Activated T-helper 1 cell treated with anti-CD3 and anti-CD28 coated beads, Interleukin-2, amount 50 U/mL, for 16 hours (primary cell): ENCODE measurements at places on chromosomes 5 and 9.

DNA sequence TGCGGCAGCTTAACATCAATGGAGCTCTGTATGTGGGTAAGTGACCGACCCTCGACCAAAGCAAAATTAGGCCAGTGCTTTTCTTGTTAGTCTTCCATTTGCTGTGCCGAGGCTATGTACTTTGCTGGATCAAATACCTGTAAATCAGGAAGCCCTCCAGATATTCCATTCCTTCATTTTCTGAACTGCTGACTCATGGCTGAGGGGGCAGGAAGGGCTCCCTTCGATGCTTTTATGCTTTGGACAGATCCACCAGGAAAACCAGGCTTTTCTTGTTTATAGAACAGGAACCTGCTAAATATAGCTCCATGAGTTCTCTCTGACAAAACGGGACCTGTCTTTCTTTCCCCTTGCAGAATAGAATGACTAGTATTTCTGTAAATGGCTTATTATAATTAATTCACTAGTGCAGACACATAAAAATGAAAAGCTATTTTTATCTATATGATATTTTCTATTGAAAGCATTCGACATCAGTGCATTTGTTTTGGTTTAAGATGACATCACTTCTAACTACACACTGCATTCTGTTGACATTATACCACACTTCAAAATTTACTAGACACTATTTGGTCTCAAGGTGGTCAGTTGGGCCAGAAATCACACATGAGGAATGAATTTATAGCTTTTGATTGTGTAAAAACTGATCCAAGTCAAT, 93.3 kb downstream of the LIFR start:
- no peak for DNase-seq

GRCh38 chr9:81079055-81079454, 610.3 kb downstream of the TLE1 start:
- DNase-seq, result no peak

- DNase-seq, result no peak
Observed at GRCh38 chr9:135016037-135016640, 71.3 kb upstream of the OLFM1 start.

GRCh38 chr9:12094046-12094445, 599.1 kb upstream of the TYRP1 start:
- no peak for DNase-seq

DNA sequence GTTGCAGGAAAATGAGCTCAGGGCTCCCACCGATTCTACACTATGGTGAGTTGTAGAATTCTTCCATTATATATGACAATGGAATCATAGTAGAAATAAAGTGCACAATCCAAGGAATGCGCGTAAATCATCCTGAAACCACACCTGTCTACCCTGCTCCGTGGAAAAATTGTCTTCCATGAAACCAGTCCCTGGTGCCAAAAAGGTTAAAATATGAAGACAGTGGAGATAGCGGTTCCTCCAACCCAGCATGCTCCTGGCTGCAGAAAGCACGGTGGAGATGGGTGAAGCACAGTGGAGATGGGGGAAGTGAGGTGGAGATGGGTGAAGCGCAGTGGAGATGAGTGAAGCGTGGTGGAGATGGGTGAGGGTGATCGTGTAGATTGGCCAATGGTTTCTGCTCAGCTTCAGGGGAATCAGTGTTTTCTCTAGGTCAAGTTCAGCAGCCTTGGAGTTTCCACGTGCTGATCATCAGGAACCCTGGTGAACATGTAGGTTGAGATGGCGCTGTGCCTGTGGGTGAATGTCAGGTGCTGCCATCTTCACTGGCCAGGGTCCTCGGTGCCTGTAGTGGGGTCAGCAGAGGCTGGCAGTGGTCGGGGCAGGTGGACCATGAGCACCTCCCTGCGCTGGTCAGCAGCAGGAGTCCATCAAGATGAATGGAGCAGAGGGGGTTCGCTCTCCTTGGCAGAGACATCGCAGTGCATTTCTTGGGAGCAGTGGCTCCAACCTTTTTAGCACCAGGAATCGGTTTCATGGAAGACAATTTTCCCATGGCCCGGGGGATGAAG, 20.3 kb downstream of the PAEP start:
- no peak for DNase-seq

DNA sequence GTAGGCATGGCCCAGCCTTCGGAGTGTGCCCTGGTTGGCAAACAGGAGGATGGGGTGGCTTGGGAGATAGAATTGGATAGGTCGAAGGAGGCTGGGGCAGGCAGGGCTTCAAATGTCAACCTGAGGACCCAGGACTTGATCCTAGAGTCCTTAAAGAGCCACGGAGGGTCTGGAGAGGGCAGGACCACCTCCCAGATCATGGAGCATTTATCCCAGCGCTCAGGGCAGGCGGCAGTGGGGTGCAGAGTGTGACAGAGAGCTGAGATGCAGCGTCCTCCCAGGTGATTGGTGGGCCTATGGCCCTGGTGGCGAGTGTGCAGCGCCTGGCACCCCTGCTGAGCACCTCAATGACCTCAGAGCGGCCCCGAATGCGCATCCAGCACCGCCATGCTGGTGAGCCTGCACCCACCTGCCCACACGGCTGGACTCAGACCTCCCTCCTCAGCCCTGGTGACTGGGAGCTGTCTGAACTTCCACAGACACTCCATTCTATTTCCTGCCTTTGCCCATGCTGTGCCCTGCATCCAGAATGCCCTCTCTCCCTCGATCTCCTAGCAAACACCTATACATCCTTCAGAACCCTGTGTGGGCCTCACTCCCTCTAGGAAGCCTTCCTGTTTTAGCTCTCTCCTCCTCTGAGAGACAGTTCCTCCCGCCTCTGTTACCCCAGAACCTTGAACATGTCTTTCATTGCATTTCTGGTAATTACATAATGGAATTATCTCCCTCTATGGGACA, 6.3 kb downstream of the ADGRD2 start:
- DNase-seq, result no peak

DNA sequence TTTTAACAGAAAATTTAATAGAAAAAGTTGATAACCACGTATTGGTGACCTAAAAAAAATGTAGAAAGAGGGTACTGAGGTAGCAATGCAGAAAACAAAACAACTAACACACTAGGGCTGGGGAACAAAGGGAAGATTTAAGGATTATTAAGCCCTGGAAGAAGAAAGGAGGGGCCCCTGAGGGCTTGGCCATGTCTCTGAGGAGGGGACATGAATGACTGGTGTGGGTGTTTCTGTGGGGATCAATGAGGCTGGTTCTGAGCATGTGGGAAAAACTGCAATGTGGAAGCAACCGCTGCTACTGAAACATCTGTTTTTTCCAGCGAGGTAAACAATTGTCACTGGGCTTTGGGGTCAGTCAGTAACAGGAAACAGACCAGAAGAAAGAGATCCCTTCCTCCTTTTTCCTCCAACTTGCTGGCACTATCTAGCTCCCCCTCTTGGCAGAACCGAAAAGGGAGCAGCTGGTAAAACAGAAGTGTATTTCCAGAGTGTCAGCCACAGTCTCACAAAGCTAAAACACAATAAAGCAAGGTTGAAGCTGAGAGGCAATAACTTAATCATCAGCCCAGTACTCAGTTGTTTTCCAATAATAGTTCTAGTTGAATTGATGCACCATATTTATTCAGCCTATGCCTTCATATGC, 48.3 kb downstream of the ATPSCKMT start:
- DNase-seq, result no peak

GRCh38 chr5:137486707-137487106, 12.4 kb downstream of the SPOCK1 start:
- DNase-seq, result no peak

DNA sequence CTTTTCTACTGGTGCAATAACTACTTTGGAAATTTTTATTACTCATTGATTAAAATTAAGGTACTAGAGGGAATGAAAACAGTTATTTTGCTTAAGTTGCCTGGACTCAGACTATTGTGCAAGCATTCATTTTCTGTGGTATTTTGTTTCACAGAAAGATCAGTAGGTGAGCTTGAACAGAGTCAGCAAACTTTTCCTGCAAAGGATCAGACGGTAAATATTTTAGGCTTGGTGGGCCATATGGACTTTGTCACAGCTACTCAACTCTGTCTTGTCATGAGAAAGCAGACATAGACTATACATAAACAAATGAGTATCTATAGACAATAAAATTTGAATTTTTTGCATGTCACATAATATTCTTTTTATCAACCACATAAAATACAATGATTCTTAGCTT, 1036.4 kb downstream of the NR2F1-AS1 start:
- DNase-seq, result no peak

DNA sequence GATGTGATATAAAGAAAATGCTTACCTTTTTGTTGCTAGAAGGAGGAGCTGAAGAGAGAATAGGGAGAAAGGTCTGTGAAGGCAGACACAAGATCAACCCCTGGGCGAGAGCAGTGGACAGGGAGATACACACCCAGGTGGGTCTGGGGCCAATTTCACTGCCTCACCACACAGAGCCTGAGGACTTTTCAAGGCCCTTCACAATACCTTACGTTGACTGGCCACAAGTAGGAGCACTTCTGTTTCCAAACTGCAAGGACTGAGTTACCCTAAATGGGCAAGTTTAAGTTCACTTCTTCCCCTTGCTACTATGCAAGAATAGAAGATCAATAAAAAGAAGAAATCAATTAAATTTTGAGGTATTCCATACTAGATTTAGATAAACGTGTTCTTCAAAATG, 174.5 kb upstream of the SLC12A2 start:
- no peak for DNase-seq

DNA sequence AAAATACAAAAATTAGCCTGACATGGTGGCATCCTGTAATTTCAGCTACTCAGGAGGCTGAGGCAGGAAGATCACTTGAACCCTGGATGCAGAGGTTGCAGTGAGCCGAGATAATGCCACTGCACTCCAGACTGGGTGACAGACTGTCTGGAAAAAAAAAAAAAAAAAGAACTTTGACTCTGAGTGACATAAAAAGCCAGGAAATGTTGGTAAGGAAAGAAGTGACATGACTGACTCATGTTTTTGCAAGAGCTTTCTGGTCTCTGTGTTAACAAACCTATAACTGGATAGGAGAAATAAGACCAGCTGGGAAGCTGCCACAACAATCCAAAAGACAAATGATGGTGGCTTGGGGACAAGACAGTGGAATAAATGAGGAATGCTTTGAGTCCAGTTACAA, 272.1 kb downstream of the HINT1 start:
- no peak for DNase-seq

DNA sequence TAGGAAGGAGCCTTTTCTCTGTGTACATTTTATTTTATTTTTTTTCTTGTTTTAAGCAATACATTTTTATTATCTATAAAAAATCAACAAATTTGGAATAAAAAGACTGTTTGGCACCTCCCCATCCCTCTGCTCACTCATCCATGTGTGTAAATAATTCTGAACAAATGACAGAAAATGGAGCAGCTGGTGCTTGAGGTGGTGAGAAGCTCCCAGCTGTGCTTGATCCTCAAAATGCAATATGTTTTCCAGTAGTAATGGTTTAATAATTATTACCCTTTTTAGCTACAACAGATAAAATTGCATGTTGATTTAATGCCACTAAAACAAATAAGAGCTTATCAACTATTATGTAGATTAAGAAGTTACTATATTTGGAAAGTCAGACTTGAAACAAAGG, 132.5 kb downstream of the CDH18 start:
- no peak for DNase-seq

DNA sequence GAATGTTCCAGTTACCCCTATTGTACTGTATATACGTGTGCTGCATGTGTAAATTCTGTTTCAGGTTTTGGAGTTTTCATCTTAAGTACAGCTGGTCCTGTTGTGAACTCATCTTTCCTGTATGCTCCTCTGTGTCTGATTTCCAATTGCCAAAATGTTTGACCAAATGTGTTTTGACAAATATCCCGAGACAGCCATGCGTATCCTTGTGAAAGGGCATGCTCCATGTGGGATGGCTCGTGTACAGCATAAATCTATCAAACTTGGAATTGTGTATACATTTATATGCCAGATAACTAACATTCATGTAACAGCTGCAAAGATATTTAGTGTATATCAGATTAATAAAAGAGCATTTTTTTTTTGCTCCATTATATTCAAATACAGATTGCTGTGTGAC, 69.5 kb upstream of the IQGAP2 start:
- DNase-seq, result no peak

DNA sequence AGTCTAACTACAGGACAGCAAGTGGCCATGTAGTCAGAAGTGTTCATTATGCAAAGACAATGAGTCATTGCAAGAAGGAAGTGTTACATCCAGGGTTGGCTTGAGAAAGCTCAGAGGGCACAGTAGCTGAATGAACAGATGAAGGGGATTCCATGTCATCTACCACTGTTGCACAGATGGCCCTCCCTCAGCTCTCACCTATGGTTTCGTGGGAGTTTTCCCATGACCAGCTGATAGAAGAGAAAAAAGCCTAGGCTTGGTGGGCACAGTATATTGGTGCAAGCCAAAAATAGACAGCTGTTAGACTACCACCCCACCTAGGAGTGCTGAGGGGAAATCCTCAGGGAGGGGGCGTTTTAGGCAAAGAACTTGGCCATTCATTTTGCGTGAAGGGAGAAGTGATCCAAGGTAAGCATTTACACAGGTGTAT, 217.0 kb downstream of the DMRT2 start:
- DNase-seq, result no peak

GRCh38 chr9:83242066-83242465, 179.1 kb upstream of the RASEF start:
- DNase-seq, result no peak

- DNase-seq, result no peak
Observed at GRCh38 chr9:81132796-81133195, 556.6 kb downstream of the TLE1 start.

DNA sequence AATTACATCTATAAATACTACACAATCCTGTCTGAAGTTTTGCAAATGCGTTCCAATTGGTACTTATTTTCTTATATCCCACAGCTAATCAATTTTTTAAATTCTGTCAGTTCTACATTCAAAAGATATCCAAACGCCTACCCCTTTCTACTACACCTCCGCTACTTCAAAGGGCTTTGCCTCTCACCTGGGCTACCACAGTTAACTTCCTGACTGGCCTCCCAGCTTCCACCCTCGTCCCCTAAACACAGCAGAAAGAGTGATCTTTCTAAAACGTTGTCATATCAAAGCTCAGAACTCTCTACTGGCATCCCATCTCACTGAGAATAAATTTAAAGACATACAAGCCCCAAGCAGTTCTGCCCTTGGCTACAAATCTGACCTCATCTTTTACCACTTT, 32.3 kb upstream of the NIPBL start:
- DNase-seq, result no peak

- DNase-seq, result no peak
Observed at GRCh38 chr5:142192286-142193113, 83.9 kb downstream of the NDFIP1 start.

- DNase-seq, result no peak
Observed at GRCh38 chr5:10315824-10316509, 8.3 kb upstream of the CMBL start.

GRCh38 chr9:134525841-134526583, 115.6 kb upstream of the COL5A1 start:
- DNase-seq, result no peak

GRCh38 chr9:111001526-111001925, 36.7 kb downstream of the LPAR1 start:
- no peak for DNase-seq

GRCh38 chr9:114738581-114739316, 56.8 kb upstream of the TEX48 start:
- DNase-seq, result peak; percentile 48

GRCh38 chr5:125311743-125312142, 565.3 kb upstream of the ZNF608 start:
- DNase-seq, result no peak
